ENCODE measurements at places on chromosomes 5 and 9.

DNA sequence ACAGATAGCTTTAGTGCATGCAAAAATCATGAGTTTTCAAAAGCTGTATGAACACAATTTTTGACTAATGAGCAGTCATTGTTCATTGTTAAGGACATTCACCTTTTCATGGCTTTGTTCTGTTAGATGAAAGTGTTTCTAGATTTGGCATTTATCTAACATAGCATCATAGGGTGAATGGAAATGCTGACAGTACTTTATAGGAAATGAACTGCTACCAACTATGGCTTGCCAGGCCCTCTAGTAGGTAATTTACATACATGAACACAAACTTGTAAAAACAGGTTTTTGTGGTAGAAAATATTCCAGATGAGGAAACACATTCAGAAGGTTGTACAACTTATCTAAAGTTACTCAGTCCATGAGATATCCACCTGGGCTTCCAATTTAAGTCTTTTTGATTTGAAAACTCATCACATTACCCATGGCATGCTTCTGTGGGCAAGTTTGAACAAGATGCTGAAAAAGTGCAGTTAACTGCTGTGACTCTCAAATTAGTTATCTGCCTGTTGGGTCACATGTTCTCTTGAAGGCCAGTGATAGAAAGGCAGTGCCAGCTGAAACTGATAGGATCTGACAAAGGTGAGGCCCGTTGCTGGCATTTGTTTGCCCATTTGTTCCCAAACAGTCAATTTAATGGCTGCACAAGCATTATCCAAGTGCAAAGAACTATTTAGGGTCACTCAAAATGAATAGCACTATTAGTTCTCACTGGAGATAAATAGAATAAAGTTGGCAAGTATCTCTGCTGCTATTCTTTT, 399.1 kb downstream of the MAN2A1 start:
- no peak for DNase-seq

DNA sequence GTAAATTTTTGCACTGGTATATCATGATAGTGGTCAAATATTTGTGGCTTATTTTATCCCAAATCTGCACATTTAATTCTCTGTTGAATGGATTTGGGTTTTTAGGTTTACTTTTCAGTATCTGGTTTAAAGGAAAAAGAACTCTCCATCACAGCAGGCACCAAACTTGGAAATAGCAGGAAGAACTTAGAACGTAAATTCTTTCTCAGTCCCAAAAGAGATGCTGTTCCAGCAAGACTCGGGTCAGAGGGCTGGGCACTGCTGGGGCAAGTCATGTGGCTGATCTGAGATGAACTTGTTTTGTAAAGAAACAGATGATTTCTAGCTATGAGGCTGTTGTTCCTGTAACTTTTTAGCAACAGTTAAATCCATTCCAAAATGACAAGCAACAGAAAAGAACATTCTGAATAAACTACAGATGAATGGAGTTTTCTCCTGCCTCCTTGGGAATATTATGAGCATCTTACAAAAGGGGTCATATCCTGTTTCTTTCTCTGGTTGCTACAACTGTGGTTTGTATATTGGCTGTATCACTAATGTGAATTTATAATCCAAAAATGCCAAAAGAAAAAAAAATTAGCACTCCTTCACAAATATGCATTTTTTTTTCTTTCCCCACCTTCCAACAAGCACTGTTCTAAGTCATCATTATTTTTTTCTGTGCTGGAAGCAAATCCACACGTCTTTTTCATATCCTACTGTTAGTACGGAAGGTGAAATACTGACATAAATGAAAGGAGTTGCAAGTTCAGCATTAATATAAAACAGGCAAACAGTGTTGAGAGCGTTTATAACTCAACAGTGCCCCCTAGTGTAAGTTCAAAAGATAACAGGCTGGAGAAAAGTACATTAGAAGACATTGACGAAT, 31.1 kb downstream of the OR2K2 start:
- peak; percentile 71 for DNase-seq

- no peak for DNase-seq
Observed at GRCh38 chr9:104999136-104999535, 71.2 kb upstream of the ABCA1 start.

GRCh38 chr5:127351418-127351817, 60.8 kb downstream of the MEGF10 start:
- no peak for DNase-seq

DNA sequence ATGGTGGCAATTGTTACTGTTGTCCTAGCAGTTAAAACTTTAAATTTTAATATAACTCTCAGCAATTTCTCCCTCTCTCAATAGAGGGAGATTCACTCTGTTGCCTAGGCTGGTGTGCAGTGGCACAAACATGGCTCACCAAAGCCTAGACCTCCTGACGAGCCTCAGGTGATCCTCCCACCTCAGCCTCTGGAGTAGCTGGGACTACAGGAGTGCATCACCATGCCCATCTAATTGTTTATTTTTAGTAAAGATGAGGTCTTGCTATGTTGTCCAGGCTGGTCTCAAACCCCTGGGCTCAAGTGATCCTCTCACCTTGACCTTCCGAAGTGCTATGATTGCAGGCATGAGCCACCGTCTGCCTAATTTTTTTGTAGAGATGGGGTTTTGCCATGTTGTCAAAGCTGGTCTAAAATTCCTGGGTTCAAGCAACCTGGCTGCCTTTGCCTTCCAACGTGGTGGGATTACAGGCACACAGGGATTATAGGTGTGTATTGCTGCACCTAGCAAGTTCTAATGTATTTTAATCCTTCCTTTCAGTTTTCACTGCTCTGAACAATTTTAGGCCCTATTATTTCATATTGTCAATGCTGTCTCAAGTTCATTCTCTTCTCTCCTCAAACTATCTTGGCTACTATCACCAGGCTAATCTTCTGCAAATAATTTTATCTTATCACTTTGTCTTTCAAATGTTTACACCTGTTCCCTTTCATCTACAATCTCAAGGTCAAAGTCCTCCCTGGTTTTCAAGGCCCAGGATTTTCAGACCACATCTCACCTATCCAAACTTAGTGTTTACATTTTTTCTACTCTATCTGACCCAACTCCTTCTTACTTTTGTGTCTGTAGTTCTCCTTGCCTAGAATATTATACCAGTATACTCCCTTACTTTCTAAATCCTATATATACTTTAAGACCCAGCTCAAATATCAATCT, 18.9 kb downstream of the ALDH1A1 start:
- no peak for DNase-seq

- no peak for DNase-seq
Observed at GRCh38 chr9:121189660-121190059, 12.0 kb downstream of the RAB14 start.

- no peak for DNase-seq
Observed at GRCh38 chr9:134272302-134273023, 53.8 kb upstream of the RXRA start.

DNA sequence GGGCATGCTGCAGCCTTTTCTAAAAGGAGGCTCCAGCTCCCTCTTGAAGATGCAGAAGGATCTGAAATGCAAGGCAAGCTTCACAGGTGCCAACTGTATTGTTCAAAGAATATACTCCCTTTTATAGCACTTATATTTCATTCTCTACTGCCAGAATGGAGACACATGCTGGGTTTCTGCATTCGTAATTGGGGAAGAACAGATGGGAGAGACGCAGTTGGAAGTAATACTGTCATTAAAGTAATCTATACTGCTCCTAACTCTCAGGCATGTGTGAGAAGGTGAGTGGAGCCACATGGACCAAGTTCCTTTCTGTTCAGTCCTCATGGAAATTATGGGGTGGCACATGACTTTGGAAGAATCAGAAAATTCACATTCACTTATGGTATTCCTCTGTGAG, 226.4 kb downstream of the TRIM32 start:
- no peak for DNase-seq

DNA sequence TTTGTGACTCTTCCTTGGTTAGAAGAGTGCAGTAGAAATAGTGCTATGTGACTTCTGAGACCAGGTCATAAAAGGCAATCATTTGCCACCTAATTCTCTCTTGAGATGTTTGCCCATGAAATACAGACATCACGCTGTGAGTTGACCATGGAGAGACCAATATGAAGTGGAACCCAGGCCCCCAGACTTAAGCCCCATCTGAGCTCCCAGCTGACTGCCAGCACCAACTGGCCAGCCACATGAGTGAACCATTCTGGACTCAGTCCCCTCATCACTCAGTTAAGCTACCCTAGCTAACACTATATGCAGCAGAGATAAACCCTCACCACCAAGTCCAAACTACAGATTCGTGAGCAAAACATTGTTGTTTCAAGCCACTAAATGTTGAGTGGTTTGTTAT, 60.7 kb upstream of the NIPBL start:
- DNase-seq = no peak

DNA sequence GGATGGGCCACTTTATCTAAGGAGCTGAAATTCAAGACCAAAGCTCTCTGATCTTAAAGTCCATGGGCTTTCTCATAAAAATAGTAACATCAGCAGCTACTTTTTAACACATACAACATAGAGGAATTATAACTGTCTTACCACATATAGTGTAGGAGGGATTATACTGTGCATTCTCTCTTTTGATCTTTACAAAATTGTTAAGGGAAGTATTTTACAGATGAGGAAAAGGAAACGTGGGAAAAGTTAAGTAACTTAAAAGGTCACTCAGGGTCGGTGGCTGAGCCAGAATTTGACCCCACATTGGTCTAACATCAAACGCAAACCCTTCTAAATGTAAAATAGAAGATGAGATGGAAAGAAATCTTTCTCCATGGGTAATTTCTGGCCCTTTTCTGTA, 38.4 kb downstream of the ZNF608 start:
- DNase-seq = no peak

- DNase-seq = no peak
Observed at GRCh38 chr5:14900693-14901461, 29.3 kb upstream of the ANKH start.

GRCh38 chr9:82555031-82555430, 507.9 kb downstream of the RASEF start:
- no peak for DNase-seq

GRCh38 chr9:124001866-124002525, 9.6 kb upstream of the LHX2 start:
- DNase-seq = peak; percentile 50

- DNase-seq = no peak
Observed at GRCh38 chr5:19886123-19886917, 101.7 kb downstream of the CDH18 start.

GRCh38 chr9:137441289-137441934, at the start of gene ENTPD8:
TSS of gene ENTPD8 (minus strand) at chr9:137441357. CDS start at chr9:137438285, 3,072 bp downstream.
- DNase-seq = no peak

DNA sequence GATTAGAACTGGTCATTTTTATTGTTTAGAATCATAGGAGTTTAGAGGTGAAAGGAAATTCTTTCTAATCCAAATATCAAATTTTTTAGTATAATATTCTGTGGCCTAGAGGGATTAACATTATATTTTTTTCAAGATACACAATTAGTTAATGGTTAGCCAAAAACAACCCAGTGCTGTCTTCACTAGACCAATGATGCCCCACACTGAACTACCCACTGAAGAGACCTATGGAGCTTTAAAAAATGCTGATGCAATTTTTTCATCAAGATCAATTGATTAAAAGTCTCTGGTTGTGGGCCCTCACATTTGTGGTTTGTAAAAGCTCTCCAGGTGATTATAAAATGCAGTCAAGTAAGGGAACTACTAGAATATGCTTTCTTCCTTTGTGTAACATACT, 274.1 kb upstream of the C9orf72 start:
- DNase-seq = no peak

- no peak for DNase-seq
Observed at GRCh38 chr5:134099939-134100282, 14.6 kb upstream of the TCF7 start.

DNA sequence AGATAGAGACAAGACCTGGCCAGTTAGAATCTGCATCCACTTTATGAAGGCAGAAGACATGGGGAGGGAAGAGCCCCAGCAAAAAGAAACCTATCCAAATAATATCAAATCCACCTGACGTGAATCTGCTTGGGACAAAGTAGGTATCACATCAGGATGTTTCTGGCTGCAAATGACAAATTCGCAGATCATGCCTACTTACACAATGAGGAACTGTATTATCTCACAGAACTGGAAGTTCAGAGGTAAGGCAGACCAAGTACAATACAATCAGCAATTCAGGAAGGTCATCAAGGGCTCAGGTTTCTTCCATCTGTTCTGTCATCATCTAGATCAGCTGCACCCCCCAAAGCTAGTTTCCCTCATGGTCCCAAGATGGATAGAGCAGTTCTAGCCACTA, 13.2 kb upstream of the NR4A3 start:
- DNase-seq = no peak

DNA sequence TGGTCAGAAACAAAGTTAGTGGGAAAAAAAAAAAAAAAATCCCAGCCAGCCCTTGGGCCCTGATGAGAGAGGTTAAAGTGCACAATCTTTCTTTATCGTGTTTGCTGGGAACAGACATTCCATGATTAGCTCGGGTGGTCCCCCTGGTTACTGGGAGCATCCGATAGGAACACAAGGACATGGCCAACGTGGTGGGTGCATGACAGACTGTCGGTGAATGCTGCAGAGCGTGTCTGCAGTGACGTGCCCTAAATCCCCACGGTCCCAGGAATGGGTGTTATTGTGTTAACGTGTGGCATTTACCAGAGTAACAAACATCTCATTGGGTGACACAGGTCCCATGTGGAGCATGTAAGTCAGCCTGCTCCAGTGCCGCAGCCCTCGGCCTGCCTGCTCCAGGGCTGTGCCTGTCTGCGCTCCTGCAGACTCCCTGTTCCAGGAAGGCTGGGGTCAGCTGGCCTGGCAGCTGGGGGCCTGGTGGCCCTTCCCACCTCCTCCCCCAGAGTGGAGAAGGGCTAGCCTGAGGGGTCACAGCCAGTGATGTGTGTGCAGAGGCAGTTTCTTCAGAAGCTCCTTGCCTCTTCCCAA, 34.3 kb upstream of the TBC1D2 start:
- DNase-seq = no peak

DNA sequence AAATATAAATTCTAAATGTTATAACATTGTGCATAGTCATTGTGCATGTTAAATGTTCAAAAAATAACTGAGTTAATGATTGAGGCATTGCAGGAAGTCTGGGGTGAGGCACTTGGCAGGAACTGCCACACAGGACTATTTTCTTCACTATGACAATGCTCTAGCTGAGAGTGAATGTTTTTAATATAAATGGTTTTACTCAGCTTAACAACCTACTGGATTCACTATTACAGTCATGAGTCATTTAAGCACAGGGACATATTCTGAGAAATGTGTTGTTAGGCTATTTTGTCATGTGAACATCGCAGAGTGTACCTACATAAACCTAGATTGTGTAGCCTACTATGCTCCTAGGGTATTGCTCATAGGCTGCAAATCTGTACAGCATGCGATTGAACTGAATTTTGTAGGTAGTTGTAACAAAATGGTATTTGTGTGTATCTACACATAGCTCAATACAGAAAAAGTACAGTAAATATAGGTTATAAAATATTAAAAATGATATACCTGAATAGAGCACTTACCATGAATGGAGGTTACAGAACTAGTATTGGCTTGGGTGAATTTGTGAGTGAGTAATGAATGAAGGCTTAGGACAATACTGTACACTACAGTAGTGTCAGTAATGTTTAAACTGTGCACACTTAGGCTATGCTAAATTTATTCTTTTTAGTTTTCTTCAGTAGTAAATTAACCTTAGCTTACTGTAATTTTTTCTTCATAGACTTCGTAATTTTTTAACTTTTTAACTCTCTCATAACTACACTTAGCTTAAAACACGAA, 346.1 kb upstream of the PTGER4 start:
- no peak for DNase-seq

Data from brain (organoid and tissue), 16 donors.